ENCODE measurements at places on chromosomes 11 and 22.

- no peak for DNase-seq
Observed at GRCh38 chr11:130813196-130813595, 103.1 kb downstream of the SNX19 start.

GRCh38 chr11:102762361-102762767 lies 18.1 kb downstream of the MMP10 start:
- DNase-seq, result no peak

DNA sequence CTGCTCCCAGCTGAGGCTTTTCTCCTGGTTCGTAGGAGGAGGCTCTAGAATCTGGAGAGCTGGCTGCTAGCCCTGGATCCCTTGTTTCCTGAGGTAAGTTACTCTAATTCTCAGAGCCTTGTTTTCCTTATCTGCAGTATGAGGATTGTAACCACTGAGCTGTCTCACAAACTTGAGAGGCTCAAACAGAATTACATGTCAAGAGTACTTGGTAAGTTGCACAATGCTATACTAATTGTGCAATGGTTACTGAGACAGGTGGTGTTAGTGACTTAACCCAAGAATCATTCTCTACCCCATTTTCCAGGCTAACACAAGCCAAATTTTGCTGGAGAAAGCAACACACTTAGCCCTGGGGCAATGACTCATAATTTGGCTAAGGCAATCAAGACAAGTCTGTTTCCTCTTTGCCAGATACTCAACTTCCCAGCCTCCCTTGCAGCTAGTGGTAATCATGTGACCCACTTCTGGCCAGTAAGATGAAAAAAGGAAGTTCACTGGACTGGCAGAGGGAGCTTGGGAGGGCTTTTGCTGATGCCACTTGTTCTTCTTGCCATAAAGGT lies 348.0 kb downstream of the TENM4 start:
- DNase-seq, result no peak

DNA sequence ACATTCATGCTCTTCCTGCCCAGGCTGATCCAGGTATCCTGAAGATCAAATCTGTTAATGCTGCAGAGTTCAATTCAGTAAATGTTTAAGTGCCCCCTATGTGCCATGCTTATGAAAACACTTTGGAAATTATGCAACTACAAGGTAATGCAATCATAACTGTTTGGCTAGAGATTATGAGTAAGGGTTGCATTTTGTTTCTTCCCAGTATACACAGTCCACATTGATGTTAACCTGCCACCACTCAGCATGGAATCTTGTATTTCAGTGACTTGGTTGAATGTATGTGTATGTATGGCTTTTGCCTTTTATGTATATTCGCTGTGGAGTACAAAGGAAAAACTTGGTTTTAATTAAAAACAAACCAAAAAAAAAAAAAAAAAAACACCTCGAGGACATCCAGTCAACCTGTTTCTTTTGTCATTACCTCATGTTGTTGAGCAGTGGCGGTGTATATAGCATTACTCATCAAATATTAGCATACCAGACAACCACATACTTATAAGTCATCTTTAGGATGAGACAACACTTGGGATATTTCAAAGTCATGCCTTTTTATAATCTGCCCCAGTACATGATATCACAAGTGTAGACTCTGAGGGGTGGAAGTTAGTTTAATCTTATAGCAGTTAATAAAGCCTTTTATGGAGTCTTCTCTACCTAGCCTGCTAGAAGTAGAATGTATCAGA lies 86.1 kb upstream of the HORMAD2 start:
- no peak for DNase-seq

DNA sequence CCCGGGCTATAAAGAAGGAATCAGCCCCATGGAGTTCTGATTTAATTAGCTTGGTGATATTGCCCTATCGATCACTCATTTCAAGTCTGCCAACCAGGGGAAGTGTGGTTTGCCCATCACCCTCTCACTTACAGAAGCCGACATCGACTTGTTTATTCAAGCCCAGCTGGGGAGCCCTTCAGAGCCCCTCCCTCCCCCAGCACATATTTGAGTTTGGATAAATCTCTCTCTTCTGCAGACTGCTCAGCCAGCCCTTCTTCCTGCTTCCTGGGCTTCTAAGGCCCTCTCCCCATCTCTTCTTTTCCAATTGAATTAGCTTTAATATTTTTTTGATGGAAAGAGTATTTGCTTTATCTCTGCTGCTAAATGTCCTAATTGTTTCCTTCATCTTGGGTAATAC lies 299.0 kb downstream of the MIAT start:
- DNase-seq, result no peak

DNA sequence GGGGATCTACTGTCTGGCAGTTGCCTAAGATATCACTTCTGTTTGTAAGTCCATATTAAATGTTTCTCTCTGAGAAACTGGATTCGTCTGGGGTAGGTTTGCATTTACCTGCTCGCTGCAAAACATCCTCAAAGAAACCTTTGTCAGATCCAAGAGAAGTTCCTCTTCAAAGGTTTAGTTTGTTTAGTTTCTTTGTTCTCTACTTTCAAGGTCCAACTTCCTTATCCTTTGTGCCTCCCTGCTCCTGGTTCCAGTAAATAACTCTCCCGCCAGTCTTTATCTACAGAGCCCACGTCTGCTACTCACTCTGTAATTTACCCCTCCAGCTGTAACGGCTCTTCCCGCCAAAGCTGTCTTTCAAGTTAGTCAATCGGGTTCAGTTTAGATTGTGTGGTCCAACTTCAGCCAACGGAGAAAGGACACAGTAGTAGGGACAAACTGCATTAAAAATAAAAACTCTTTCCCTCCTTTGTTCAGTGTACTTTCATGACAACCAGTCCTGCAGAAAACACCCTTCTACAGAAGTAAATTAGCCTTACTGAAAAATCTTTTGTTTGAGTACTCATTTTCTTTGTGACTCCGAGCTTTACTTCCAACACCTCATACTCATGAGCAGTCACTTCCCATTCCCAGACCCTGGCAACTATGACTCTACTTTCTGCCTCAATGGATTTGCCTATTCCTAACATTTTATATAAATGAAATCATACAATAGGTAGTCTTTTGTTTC lies 41.0 kb downstream of the TMPRSS5 start:
- no peak for DNase-seq

DNA sequence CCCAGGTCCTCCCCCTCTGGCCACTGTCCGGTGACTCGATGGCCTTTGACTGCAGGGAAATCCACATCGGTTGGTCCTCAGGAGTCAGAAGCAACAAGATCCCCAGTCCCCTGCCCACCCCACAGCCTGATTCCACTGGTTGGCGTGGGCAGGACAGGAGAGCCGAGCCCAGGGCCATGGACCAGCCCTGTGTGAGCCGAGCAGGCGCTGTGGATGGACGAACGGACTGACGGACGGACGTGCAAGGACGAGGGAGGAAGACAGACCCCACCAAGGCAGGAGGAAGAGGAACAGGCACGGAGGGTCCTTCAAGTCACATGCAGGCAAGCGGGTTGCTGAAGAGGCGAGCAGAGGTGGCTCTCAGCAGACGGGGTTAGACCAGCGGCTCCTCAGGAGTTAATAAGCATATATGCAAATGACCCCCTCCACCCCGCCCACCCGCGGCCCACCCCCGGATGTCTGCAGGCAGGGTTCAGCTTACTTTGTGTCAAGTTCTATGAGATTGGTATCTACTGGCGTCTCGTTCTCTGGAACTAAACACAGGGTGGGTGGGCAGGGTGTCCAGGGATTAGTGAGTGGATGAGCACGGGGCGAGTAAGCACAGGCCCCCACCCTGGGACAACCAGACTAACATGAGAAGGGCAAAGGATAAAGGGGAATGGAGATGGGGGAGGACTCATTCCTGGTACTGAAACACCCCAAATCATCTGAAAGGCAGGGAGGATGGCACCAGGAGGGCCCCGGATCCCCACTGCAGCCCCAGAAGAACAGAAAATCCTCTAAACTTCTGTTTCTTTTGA lies 26.8 kb downstream of the TPBGL start:
- DNase-seq, result no peak

GRCh38 chr11:132028380-132029240 lies 658.2 kb downstream of the NTM start:
- no peak for DNase-seq

GRCh38 chr11:83785942-83786341 lies 499.8 kb upstream of the CCDC90B start:
- no peak for DNase-seq

GRCh38 chr11:3831378-3832239 lies 9.2 kb downstream of the RHOG start:
- DNase-seq, result peak; percentile 15

DNA sequence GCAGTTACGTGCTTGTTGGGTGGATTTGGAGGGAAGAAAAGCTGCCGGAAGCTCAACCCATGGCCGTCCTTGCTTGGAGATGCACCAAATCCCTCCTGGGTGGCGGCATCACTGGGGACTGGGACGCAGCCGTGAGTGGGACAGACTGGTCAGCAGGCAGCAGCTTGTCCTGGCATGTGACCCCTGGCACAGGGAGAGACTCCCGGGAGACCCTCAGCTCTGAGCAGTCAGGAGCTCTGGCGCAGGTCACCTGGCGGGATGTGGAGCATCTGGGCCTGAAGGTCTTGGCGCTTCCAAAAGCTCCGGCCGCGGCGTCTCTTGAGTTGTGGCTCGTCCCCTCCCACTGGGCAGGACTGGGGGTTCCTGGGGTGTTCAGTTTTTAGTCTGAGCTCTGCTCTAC lies 26.3 kb downstream of the PTDSS2 start:
- no peak for DNase-seq

- no peak for DNase-seq
Observed at GRCh38 chr11:71086687-71087258, 165.6 kb downstream of the SHANK2 start.

GRCh38 chr11:16759857-16760508 lies 21.5 kb downstream of the C11orf58 start:
- no peak for DNase-seq

DNA sequence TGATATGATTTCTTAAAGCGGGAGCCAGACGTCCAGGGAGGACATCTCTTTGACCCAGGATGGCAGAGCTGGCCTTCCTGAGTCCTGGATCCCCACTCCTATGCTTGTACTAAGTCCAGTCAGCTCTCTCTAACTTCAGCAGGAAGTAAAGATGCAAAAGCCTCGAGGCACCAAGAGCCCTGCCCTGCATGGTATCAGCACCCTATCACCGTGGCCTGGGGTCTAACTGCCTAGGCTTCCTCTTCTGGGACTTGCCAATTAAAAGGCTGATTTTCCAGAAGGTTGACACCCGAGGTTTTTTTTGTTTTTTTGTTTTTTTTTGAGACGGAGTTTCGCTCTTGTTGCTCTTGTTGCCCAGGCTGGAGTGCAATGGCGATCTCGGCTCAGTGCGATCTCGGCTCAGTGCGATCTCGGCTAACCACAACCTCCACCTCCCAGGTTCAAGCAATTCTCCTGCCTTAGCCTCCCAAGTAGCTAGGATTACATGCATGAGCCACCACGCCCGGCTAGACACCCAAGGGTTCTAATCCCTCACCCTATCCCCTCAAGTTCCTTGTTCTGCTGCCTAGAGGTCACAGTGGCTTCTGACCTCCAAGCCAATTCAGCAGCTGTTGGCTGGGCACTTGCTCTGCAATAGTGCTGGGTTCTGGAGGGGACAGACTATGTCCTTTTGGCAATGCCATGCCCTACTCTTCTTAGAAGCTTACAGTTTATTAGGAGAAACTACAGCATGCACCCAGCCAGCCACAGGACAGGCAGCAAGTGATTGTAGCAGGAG lies 50.6 kb upstream of the FTH1 start:
- no peak for DNase-seq

- no peak for DNase-seq
Observed at GRCh38 chr11:1354125-1354938, 35.4 kb upstream of the BRSK2 start.

DNA sequence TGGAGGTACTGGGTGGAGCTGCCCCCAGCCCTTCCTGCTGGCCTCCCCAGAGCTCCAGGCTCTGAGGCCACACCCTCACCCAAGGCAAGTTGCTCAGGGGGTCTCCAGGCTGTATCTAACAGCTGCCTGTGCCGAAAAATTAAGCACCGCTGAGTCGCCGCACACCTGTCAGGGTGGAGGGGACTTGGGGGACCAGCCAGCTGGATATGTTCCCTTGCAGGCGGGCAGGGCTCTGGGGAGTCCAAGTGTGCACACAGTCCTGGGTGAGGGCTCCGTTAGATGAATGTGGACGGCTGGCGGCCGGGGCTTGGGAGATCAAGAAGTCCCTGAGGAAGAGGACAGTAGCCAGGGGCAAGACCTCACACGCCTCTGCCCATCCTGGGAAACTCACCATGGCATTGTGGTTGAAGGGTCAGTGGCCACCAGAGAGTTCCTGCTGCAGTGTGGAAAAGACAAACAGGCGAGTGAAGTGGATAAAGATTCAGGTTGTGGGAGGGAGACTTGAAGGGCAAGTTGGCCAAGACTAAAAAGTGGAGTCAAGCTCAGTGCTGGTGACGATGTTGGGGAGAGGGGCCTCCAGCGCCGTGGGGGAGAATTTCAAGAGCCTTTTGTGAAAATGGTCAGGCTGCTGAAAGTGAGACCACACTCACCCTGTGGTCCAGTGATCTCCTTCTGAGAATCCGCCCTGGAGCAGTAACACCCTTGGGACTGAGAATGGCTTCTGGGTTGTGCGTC lies 69.6 kb downstream of the CDKN1C start:
- DNase-seq, result no peak

GRCh38 chr11:103659206-103659618 lies 377.2 kb upstream of the DDI1 start:
- no peak for DNase-seq

DNA sequence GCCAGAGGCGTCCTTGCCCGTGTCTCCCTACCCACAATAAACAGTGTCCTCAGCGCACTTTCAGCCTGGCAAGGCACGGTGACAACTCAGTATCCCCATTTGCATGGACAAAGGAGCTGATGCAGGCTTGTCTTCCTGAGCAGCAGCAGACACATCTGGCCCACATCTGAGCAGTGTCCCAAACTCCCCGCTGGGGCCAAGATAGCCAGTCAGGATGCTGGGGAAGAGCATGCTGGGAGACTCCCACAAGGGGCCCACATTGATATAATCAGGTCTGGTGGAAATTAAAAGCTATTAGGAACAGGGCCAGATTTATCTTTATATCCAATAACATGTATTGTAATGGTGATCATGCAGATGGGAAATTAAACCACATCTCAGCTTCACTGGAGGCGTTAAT lies 24.7 kb downstream of the DSCAML1 start:
- no peak for DNase-seq

- DNase-seq, result no peak
Observed at GRCh38 chr11:65500387-65501185, 1.7 kb downstream of the MALAT1 start.

GRCh38 chr11:13782390-13783075 lies 114.1 kb downstream of the FAR1 start:
- DNase-seq, result no peak

All from substantia nigra (tissue), 51 donors.